ENCODE measurements at places on chromosomes 1 and 21.

DNA sequence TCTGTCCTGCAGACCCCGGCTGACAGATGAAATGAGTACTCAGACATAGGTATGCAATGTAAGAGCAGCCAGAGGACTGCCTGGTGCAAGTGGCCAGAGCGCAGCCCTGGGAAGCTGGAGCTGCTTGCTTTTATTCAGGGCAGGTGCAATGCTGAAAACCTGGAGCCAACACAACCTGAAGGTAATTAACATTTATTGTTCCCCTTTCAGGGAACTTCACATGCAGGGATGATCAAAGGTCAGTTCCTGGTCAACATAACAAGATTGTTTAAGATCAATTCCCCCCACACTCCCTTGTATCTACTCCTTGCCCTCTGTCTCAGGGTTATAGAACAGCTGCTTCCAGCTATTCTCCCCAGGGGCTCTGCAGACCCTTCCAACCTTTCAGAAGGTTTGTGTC lies 48.7 kb upstream of the PRELP start:
- no peak for DNase-seq

DNA sequence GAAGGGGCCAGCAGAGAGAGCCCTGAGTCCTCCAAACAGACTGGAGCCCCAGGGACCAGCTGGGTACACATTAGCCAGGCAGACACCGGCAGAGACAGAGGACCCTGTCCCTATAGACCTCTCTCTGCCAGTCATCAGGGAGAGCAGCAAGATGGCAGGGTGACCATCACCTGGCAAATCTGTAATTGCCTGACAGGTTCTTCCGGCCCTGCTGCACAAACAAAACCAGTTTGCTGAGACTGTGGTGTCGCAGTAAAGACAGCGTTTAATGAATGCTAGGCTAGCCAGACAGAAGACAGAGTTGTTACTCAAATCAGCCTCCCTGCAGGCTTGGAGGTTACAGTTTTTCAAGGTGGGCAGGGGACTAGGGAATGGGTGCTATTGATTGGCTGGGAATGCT lies 618.9 kb downstream of the NPHP4 start:
- DNase-seq = no peak

GRCh38 chr1:21613072-21613867 lies 55.9 kb downstream of the RAP1GAP start:
- DNase-seq = no peak

GRCh38 chr1:40394491-40395172 lies 21.1 kb downstream of the SMAP2 start:
- no peak for DNase-seq

- DNase-seq = no peak
Measured at GRCh38 chr1:84861988-84862644, 30.9 kb downstream of the LPAR3 start.

DNA sequence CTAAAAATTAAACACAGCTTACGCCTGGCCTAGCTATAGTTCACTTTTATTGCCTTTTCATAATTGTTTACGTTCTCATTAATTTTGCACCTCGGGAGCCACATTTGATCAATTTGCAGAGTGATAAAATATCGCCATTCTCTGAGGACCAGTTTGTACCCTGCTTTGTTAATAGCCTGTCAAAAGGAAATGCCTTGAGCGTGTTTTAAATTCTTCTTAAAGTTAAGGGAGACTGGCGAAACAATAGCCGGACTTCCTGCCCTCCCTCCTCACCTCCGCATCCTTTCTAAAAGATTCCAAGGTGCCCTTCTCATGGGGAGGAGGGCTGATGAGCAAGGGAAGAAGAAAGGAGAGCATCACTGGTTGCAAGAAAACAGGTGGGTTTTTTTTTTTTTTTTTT lies 271.6 kb downstream of the KCNJ6 start:
- DNase-seq = no peak

GRCh38 chr1:94501426-94501825 lies 40.1 kb downstream of the F3 start:
- no peak for DNase-seq

GRCh38 chr1:223730479-223731132 lies 18.3 kb downstream of the CAPN2 start:
- no peak for DNase-seq

DNA sequence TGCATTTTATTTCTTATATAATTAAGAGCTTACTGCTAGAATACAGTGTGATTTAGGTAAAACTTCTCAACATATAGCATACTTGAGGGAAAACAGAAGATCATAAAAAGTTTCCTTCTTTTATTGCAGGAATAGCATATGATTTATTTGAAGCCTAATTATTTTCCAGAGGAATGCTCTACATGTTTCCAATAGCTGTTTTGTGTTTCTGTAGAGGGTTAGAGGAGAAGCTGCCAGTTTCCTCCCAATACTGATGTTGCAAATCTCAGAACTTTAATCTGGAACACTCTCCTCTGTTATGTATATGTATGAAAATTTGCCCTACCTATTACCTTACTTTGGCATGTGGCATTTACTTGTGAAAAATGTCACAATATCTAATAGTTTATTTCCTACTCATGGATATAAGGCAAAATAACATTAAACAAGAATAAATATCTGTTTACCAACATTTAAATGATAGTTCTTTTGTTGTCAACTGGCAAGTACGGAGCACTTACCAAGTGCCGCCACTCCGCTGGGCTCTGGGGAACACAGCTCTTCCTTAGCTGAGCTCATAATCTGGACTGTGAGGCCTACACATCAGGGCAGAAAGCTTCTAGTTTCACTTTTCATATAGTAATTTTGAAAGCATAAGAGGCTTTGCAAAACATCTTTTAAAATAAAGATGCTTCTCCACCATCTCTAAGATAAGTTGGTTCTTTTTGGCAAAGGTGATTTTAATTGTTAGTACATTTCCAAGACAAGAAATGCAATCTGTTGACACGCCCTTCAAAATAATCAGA lies 239.8 kb upstream of the C1orf105 start:
- DNase-seq = no peak

- DNase-seq = no peak
Measured at GRCh38 chr1:27912429-27912828, 22.4 kb upstream of the SMPDL3B start.

GRCh38 chr1:227941509-227942020 lies 6.2 kb downstream of the WNT9A start:
- peak; percentile 33 for DNase-seq

GRCh38 chr21:24423546-24423945 lies 1183.7 kb downstream of the MRPL39 start:
- DNase-seq = no peak

DNA sequence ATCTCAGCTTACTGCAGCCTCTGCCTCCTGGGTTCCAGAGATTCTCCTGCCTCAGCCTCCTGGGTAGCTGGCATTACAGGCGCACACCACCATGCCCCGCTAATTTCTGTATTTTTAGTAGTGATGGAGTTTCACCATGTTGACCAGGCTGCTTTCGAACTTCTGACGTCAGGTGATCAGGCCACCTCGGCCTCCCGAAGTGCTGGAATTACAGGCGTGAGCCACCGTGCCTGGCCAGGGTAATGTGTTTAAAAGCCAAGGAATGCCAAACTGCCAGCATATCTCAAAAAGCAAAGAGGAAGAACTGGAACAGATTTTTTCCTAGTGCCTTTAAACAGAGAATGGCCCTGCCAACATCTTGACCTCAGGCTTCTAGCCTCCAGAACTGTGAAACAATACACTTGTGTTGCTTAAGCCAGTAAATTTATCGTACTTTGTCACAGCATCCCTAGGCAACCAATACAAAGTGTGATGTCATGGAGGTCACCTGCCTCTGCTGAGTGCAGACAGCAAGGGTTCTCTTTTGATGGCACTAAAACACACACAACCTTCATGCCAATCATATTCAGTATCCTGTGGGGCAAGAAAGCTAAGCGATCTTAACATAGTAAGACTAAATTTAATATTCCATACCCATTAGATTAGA lies 858.3 kb upstream of the TMPRSS15 start:
- DNase-seq = no peak

DNA sequence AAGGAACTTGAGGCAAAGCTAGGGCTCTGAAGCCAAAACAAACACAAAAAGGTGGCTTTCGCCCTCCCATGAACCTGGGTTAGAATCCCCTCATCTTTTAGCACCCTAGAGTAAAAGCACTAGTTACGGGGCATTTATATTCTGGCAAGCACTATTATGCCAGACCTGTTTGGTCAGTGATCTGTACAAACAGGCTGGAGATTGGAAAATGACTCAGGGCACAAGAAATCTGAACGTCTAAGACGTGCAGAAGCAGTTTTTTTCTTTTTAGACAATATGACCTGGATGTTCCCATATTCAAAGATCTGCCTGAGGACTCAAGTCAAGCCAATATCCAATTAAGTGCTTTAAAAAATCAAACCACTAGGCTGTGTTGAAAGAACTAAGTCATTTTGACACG lies 3.0 kb downstream of the ZNF436 start:
- DNase-seq = no peak

DNA sequence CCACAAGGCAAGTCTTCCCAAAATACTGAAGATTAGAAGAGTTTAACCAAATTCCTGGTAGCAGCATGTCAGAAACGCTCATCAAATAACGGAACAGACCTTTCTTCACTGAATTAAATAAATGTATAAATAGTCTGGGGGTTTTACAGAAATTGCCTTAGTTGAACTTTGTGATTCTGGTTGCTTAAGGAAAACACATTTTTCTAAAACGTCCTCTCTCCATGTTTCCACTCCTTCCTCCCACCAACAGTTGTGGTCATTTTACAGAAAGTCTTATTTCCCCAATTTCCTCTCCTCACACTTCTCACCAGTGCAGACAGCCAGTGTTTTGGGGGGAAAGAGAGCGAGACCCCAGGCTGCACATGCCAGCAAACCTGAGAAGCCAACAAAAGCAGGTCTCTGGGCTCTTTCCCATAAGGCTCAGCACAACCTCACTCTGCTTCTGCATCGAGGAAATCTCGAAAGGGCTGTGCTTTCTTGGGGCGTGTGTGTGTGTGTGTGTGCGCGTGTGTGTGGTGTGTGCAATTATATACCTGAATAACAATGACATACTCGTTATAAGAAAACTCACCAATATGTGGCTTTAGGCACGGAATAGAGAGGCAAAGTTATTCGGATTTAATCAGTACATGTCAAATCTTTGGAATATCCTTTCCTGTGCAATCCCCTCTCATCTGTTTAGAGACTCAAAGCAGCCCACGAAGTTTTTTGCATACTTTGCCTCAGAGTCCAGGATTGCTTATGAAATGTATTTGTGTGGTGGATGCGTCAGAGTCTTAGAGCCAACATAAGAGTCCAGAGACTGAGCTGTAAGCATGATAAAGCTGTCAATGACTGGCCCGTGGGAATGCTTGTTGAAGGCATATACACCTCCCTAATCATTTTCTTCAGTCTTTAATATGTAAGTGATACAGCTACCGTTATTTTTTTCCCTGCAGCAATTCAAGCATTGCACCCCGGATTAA lies 2.0 kb downstream of the KCNJ15 start:
- DNase-seq = no peak

GRCh38 chr1:227730630-227731151 lies 4.4 kb downstream of the JMJD4 start:
- DNase-seq = no peak

DNA sequence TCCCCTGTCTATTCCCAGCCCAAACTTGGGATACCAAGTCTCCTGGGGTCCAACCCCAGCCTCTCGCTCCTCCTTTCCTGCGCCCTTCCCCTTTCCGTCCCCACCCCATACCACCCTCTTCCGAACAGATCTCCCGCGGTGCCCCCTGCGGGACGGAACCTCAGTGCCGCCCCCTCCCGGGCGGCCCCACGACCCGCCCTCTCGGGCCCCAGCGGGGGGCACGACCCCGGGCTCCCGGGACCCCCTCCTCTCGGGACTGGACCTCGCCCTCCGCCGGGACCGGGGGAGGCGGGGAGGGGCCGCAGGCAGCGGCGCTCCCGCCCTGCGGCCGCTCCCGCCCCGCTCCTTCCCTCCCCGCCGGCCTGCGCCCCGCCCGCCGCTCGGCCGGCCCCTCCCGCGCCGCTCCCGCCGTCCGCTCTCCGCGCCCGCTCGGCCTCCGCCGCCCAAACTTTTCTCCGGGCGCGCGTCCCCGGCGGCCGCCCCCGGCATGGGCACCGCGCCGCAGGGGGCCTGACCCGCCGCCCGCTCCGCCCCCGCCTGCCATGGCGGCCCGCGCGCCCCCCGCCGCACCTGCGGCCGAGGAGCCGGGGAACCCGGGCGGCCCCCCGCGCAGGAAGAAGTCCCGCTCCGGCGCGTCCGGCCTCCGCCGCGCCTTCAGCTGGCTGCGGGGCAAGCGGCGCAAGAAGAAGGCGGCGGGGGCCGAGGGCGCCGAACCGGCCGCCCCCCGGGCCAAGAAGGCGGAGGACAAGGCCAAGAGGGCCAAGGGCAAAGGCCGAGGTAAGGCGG lies 39.0 kb upstream of the SYNC start:
- peak; percentile 80 for DNase-seq

- DNase-seq = no peak
Measured at GRCh38 chr21:45032977-45033710, 41.2 kb upstream of the ADARB1 start.

- no peak for DNase-seq
Measured at GRCh38 chr1:226820941-226821718, 49.3 kb upstream of the PSEN2 start.

- no peak for DNase-seq
Measured at GRCh38 chr1:3180915-3181314, 111.9 kb downstream of the PRDM16 start.

GRCh38 chr1:5660141-5660935 lies 331.9 kb downstream of the NPHP4 start:
- DNase-seq = no peak

DNA sequence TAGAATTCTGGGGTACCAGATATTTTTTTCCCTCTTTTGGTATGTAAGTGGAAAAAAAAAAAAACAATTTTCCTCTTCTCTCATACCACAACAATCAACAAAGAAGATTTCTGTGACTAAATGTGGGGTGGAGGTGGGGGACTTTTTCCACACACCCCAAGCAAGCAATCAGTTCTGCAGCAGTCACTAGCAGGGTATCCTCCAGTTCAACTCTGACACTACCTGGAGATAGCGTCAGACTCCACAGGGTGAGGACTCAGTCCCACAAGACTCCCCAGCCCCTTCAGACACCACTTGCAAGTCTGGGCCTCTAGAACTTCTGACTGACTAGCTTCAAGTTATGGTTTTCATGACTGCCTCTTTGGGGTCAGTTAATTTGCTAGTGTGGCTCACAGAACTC lies 6.2 kb downstream of the DHX9 start:
- DNase-seq = no peak

- DNase-seq = no peak
Measured at GRCh38 chr1:160112357-160112756, 3.2 kb upstream of the ATP1A2 start.

- no peak for DNase-seq
Measured at GRCh38 chr1:67711855-67712212, 26.8 kb downstream of the GADD45A start.

- no peak for DNase-seq
Measured at GRCh38 chr1:25530186-25531081, 13.0 kb upstream of the LDLRAP1 start.

- DNase-seq = no peak
Measured at GRCh38 chr1:116268211-116268610, 104.8 kb upstream of the ATP1A1 start.

- no peak for DNase-seq
Measured at GRCh38 chr1:94284476-94284875, 47.1 kb upstream of the ARHGAP29 start.

GRCh38 chr1:117098287-117098890 lies 23.2 kb downstream of the TRIM45 start:
- DNase-seq = no peak

Measured in D341Med (cell line).